CD8-positive, alpha-beta memory T cell (primary cell): ENCODE measurements at places on chromosomes 2 and 18. TPM values are rescaled to one million over a fixed set of nuclear protein-coding genes. Genes with fewer than 3 reads are reported as not detected.

The DSG1 gene
- not detected for polyA plus RNA-seq

The PAX3 gene
- not detected for polyA plus RNA-seq

The KCNE4 gene
- polyA plus RNA-seq, result not detected

The SULT1C3 gene
- not detected for polyA plus RNA-seq

The SMARCAL1 gene
- 29.3 TPM for polyA plus RNA-seq

The KANSL1L gene
- 1.0 TPM for polyA plus RNA-seq
